ENCODE measurements at places on chromosomes 2 and 18.

- no peak for DNase-seq
These were observed 116.6 kb upstream of the NOSTRIN start for GRCh38 chr2:168685600-168686451.

- DNase-seq, result no peak
These were observed 124.2 kb upstream of the SIX3 start for GRCh38 chr2:44817256-44817655.

- no peak for DNase-seq
These were observed 2.8 kb upstream of the GPR45 start for GRCh38 chr2:105238664-105239240.

- no peak for DNase-seq
These were observed 141.4 kb downstream of the FAM124B start for GRCh38 chr2:224260372-224261020.

GRCh38 chr2:28952836-28953211, 28.3 kb upstream of the TOGARAM2 start:
- no peak for DNase-seq

GRCh38 chr2:13686262-13686661, 946.3 kb upstream of the LRATD1 start:
- no peak for DNase-seq

GRCh38 chr2:150677551-150677950, 190.1 kb upstream of the RND3 start:
- no peak for DNase-seq

DNA sequence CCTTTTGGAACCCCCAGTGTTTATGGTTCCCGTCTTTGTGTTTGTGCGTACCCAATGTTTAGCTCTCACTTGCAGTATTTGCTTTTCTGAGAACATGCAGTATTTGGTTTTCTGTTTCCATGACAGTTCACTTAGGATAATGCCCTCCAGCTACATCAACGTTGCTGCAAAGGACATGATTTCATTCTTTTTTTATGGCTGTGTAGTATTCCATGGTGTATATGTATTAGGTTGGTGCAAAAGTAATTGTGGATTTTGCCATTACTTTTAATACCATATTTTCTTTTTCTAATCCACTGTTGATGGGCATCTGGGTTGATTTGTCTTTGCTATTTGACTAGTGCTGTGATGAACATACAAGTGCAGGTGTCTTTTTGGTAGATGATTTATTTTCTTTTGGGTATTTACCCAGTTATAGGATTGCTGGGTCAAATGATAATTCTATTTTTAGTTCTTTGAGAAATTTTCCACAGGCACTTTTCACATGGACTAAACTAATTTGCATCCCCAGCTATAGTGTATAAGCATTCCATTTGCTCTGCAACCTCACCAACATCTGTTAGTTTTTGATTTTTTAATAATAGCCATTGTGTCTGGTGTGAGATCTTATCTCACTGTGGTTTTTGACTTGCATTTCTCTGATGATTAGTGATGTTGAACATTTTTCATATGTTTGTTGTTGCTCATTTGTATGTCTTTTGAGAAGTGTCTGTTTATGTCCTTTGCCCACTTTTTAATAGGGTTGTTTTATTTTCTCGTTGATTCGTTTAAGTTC, 63.6 kb downstream of the CERS6 start:
- no peak for DNase-seq

- no peak for DNase-seq
These were observed 11.1 kb downstream of the HES6 start for GRCh38 chr2:238228700-238229099.

DNA sequence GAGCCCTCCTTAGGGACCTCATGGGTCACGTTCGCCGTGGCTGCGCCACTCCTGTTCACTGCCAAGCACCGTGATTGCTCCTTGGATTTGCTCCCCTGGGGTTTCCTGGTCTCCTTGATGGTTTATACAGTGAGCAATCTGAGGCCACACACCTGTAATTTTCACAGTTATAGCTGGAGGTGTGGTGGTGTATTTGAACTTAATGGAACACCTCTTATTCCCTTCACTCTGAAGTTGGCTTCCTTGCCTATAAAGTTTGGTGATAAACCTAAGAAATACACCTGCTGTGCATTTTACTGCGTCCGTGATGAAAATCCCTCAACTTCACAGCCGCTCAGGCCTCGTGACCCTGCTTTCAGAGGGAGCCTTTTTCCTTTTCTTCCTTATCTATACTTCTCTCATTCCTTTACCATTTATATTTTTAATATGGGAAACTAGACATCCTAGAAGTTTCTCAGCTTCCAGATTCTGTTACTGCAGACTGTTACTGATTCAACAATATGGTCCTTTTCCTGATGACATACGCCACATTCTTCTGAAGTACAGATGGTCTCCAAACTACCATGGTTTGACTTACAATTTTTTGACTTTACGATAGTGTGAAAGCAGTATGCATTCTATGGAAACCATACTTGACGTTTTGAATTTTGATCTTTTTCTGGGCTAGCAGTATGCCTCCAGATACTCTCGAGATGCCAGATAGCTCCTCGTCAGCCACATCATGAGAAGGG, 8.6 kb downstream of the ATG4B start:
- no peak for DNase-seq

DNA sequence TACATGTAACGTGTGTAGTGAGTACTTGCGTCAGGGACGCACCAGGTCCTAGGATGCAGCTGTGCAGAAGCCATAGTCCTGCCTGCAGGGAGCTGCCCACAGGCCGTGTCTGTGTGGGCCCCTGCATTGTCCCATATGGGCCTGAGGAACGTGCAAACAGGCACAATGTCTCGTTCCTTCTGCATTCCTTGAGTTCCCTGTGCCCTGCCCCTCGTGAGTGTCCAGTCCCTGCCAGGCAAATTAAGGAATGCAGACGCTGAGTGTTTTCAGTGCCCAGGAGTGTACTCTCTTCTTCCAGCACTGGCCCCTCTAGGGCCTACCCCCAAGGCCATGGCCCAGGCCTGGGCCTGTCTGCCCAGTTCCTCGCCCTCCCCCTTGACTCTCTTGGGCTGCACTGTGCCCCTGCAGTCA, 61.8 kb downstream of the FAM168B start:
- no peak for DNase-seq

DNA sequence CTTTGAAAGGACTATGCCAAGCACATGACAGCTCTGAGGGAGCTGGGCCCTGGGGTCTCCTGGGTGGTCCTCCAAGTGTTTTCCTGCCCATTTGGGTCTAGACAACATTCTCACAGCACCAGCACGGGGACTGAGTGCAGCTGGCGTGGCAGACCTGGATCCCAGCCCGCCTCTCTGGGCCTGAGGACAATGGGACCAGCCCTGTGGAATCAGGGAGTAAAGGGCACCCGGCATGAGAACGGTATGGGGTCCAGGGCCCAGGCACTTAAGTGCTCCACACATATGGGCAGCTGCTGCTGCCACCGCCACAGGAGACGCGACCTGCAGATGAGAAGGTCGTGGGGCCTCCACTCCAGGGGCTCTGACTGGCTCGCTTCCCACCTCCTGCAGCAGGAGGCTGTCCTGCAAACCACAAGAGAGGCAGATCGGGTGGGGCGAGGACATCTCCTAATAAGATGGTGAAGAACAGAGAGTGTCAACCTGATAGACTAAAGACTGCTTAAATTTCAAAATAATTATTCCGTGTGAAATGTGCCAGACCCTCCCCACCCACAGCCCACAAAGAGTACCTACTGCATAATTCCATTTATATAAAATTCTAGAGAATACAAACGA, 46.3 kb downstream of the FAM178B start:
- no peak for DNase-seq

DNA sequence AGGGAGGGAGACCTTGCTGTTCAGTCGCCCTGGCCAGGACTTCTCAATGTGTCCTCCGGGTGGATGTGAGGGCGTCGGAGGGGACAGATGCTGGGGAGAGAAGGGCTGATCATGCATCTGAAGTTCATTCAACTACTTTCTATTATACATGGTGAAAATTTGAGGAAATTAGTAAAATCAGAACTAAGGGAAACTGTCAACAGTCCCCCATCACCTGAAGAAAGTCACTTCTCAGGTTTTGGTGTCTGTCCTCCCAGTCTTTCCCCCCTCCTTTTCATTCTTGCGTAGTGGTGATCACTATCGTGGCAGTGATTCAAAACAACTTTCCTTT, 17.4 kb upstream of the ACKR3 start:
- no peak for DNase-seq

DNA sequence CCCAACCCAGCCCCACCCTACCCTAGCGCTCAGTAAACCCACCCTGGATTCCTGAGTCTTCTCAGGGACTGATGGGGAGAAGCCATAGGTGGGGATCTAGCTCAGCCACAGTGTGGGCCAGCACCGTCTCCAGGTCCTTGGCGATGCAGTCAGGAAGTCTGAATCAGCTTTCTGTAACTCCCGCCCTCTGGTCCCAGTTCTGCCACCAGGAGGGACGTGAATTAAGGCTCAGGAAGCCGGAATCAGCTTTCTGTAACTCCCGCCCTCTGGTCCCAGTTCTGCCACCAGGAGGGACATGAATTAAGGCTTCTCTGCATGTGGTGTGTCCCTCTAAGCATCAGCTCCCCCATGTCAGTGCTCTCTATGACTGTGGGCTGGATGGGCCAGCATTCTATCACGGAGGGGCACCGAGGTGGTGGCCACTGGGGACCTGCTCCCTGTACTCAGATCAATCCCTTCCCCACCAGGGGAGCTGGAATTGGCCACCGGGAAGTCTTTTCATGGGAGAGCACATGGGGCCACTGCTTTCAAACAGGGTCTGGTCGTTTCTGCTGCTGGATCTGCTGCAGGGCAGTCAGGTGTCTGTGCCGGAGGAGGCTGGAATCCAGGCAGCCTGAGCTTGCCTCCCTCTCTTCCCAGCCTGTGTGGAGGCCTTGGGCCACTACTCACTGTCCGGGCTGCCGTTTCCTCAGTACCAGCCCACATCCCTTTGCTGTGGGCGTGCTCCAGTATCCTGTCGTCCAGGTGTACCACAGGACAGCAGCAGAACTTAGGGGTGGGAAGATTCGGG, 24.7 kb downstream of the ASB18 start:
- peak; percentile 48 for DNase-seq

GRCh38 chr18:52312346-52312745, 27.7 kb upstream of the DCC start:
- no peak for DNase-seq

GRCh38 chr18:2256577-2256976, 314.7 kb downstream of the METTL4 start:
- DNase-seq, result no peak

- DNase-seq, result no peak
These were observed 16.6 kb downstream of the ADCY3 start for GRCh38 chr2:24903161-24904103.

DNA sequence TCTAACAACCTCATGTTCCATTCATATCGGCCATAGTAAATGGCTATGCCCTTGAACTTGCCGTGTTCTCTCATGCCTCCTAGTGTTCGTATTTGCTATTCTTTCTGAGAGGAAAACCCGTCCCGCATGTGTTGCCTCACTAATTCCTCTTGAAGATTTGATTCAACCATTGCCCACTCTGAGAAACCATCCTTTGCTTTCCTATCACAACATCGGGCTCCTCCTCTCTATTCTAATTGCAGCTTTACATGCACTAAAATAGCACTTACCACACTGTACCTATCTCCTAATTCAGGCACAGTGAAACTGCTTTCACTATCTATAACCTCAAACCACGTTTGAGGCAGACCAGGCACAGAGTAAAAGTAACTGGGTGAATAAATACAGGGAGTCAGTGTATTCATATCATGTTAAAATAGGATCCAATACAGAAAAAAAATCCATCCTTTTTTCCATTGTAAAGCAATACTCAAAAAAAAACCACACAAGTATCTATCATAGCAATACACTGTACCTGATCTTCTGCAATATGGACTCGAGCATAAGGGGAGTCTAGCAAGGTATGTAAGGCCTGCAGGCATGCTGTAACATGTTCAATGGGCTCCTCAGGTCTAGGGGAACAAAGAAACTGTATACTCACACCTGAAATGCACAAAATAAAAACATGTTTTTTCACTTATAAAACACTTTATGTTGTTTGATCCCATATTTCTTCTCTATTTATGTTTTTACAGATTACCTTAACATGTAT, 39.0 kb upstream of the STRN start:
- peak; percentile 2 for DNase-seq

DNA sequence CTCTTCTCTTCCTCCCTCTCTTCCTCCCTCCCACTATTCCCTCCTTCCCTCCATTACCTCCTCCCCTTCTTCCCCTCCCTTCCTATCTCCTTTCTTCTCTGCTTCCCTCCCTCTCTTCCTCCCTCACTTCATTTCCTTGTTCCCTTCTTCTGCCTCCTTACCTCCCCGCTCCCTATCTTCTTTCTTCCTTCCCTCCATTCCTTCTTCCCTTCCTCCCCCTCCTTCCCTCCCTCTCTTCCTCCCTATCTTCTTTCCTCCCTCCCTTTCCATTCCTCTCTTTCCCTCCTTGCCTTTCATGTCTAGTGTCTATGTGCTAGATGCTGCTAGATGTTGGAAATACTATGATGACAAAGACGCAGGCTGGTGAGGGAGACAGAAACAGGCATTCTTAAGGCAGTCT, 246.0 kb downstream of the TDRD15 start:
- no peak for DNase-seq

DNA sequence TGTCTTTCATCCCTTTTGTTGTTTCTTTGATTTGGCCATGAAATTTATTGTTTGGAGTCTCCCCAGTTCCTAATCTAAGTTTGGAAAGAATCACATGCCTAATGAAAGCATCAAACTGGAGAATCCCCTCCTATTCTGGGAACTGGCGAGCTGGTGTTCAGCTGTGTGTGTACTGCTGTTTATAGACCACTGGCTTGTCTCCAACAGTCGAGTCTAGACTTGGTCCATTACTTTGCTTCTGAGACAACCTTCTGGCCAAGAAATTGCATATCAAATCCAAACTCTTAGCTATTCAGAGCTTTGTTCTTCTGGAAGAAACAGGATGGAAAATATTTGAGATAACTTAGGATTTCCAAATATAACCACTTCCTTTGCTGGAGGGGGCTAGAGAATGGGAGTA, 111.5 kb upstream of the THSD7B start:
- DNase-seq, result no peak

- DNase-seq, result no peak
These were observed 113.4 kb downstream of the RTP5 start for GRCh38 chr2:241982706-241983570.

DNA sequence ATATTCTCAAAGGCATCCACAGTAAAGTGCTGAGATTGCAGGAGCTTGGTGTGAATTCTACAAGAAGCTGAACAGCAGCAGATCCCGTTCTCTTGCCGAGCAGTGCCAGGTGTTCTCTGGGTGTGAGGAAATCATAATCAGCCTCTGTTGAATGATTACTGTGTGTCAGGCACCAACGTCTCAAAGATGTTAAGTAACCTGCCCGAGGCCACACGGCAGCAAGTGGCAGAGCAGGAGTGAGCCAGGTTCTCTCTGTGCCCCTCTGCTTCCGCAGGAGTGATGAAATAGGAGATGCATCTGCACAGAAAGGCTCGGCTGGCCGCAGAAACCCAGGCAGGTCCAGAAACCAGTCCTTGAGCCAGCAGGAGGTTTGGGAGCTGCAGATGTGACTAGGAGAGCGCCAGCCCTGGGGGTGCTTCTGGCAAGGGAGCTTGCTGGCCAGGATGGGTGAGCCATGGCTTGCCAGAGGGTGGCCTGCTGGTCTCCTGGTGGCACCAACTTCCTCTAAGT, 68.4 kb downstream of the COPS7B start:
- DNase-seq, result no peak

GRCh38 chr18:71075147-71075546, 786.3 kb downstream of the SOCS6 start:
- no peak for DNase-seq

- no peak for DNase-seq
These were observed 65.7 kb upstream of the DARS1 start for GRCh38 chr2:136051001-136051724.

- DNase-seq, result no peak
These were observed 570 bp downstream of the C1QL2 start for GRCh38 chr2:119157850-119158511.

All from H1 (cell line).